ENCODE measurements at places on chromosomes 13 and 19. TPM values are rescaled to one million over a fixed set of nuclear protein-coding genes. Genes with fewer than 3 reads are reported as not detected.

PCDH8 gene
- 0.04 TPM for total RNA-seq

JUND gene
- total RNA-seq: 354 TPM

DLL3 gene
- total RNA-seq: not detected

ZSCAN4 gene
- total RNA-seq: 0.39 TPM

TEX26 gene
- not detected for total RNA-seq

URAD gene
- not detected for total RNA-seq
